ENCODE measurements at places on chromosomes 1 and 21.

DNA sequence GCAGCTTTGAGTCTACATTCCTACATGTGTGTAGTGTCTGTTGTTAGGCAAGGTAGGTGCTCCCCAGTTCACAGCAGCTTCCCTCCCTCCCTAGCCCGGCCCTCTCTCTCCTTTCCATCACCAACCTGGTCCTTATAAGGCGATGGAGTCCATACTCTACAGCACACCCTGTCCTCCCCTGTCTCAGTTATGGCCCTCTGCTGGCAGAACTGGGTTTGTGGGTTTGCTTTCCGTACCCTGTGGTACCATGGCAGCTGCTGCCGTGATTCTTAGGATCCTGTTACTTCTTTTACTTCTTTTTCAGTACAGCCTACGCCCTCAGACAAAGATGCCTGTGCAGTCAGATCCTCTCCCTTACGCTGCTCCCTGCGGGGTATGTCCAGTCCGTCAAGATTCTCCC lies 31.7 kb downstream of the AK5 start:
- no peak for DNase-seq

- no peak for DNase-seq
Observed at GRCh38 chr1:87812871-87813577, 484.3 kb downstream of the LMO4 start.

- no peak for DNase-seq
Observed at GRCh38 chr1:99579691-99580172, 66.2 kb upstream of the PALMD start.

GRCh38 chr1:35768350-35769187 lies 1.2 kb downstream of the CLSPN start:
- DNase-seq = no peak

DNA sequence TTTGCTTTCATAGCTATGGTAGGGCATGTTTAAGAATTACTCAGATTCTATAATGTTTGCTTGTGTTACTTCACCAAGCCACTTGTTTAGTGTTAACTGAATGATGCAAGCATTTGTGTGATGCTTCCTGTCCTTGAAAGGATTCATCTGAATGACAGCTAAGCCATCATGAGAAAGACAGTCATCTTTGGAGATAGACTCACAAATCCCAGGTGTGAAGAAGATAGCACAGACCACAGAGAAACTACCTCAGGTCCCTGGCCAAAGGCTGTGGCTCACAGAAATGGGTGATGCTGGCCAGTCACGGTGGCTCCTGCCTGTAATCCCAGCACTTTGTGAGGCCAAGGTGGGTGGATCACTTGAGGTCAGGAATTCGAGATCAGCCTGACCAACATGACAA lies 321.4 kb downstream of the DPYD start:
- DNase-seq = no peak

- DNase-seq = no peak
Observed at GRCh38 chr1:70768216-70768615, 279.4 kb downstream of the PTGER3 start.

All from cortex of kidney (tissue), 1 donor.